ENCODE measurements at places on chromosomes 1 and 21.
A peak's percentile ranks its signal among the peaks of the same experiment; 100 is the strongest.

DNA sequence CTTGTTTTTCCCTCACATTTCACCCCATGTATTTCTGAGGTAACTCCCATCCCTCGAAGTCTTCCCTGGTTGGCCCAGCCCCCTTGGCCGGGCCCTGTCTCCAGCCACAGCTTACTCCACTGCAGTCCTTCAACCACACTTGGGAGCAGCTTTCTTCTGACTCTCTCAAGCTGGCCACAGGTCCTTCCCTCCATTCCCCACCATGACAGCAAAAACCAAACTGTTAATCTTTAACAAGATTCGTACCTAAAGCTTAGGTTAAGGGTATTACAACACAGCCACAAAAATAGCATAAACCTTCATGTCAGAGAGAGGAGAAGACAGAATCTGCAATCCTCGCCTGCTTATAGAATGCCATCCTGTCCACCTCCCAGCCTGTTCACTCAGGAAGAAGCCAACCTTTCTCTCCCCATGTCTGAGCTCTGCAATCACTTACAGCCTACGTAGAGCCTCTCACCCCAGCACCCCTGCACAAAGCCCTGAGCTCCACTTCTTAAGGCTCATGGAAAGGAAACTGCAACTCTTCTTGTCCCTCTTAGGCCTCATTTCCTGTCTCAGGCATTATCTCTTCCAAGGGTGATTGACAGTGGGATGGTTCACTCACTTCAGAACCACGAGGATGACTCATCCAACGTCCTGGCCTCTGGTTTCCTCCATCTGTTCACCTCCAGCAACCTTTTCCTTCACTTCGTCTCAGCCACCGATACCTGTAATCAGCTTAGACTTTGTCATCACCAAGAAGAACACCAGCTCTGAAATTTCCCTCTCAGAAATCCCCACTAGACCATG lies 72.8 kb downstream of the CD2 start:
- no peak for DNase-seq

DNA sequence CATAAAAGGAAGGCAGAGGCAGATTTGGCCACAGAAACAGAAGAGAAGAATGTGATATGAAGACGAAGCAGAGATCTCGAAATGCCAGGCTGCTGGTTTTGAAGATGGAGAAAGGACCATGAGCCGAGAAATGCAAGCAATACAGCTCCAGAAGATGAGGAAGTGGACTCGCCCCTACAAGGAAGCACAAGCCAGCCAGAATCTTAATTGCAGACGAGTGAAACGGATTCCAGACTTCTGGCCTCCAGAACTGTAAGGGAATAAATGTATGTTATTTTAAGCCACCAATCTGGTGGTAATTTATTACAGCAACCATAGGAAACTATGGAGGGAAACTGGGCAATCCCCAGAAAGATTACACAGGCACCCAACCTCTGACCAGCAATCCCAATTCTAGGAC lies 24.1 kb downstream of the TARBP1 start:
- no peak for DNase-seq

- DNase-seq, result no peak
Observed at GRCh38 chr1:22031214-22031962, 21.1 kb upstream of the CDC42 start.

DNA sequence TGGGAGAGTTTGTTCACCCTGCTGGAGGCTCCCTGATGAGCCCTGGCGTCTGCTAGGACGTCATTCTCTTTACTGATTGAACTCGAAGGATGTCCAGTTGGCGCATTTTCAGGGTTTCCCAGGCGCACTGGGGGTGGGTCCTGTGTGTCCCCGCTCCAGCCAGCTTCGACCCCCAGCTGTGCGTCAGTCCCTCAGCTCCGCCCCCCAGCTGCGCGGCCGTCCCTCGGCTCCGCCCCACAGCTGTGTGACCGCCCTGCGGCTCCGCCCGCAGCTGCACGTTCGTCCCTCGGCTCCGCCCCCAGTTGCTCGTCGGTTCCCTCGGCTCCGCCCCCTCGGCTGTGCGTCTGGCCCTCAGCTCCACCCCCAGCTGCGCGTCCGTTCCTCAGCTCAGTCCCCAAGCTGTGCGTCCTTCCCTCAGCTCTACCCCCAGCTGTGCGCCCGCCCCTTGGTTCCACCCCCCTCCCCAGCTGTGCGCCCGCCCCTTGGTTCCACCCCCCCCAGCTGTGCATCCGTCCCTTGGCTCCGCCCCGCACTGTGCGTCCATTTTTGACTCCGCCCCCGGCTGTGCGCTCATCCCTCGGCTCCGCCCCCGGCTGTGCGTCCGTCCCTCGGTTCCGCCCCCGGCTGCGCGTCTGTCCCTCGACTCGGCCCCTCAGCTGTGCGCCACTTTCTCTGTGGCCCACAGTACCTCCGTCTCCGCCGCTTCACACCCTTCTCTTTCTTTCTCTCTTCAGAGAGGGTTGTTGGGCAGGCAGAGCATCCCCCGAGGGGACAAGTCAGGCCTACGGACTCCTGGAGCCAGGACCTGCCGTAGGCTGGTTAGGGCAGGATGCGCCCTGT lies 61.3 kb downstream of the FAAP20 start:
- DNase-seq, result peak; percentile 89

DNA sequence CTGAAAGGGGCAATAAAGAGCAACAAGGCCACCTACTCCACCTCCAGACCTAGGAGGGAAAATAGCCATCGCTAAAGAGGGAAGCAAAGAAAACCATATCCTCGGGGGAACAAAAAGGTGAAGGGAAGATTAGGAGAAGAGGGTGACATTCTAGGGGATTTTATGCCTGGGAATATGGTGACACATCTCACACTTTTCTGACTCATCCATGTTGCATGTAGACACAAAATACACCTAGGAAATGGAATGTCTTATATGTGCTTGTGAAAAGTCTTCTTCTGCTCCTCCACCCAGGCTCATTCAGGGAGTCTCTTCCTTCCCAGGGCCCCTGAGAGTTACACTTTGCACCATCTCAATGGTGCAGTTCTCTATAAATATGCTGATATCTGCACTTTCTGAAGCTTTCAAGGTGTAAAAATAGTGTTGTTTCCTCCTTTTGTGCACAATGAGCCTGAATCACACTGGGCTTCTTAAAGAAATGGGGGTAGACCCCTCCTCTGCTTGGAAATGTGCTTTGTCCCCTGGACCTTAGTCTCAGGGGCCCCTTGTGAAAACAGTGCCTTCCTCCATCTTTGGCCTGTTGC lies 195.9 kb downstream of the CYYR1 start:
- no peak for DNase-seq

- DNase-seq, result no peak
Observed at GRCh38 chr1:24981631-24982005, 51.5 kb upstream of the RUNX3 start.

DNA sequence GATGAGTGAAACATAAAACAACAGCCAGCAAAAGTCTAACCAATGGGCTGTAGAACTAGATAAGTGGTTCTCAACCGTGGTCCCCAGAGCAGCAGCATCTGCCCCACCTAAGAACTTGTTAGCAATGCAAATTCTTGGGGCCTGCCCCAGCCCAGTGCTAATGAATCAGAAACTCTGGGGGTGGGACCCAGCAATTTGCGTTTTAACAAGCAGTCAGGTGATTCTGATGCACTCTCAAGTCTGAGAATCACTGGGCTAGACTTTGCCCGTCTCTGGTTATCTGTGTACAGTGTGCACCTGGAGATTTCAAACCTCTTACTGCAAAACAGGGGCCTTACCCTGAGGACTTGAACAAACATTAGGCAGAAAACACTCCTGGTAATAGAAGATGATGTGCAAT lies 66.5 kb downstream of the PLXNA2 start:
- no peak for DNase-seq

- DNase-seq, result no peak
Observed at GRCh38 chr1:115077984-115078330, 11.3 kb downstream of the TSPAN2 start.

- no peak for DNase-seq
Observed at GRCh38 chr1:108767115-108767514, 20.6 kb downstream of the STXBP3 start.

- DNase-seq, result no peak
Observed at GRCh38 chr1:113320972-113321680, 69.2 kb upstream of the MAGI3 start.

DNA sequence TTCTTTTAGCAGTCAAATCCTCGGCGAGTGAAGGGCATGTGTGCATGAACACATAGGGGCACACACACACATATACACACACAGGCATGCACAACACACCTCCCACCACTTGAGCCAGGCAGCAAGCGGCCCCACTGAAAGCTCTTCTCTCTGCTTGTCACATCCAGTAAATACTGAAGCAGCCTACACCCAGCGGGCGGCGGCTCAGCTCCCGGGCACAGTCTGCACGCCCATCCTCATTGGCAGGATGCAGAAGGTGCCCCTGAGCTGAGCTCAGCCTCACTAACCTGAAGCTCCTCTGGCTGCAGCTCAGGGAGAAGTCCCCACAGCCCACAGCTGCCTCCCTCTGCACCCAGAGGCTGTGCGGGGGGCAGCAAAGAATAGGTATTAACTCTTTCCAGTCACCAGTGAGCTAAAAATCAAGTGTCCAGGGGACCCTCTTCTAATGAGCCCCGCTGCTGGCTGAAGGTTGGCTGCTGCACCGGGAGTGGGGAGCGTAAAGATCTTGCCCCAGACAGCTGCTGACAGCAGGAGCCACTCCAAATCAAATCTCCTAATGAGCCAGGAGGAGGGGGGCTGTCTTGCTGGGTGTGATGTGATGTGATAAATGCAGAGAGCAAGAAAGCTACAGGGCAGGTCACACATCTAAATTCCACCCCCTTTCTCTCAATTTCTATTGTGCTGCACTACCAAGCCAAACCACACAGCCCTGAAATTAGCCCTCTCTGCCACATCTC lies 12.5 kb downstream of the RGS8 start:
- no peak for DNase-seq

GRCh38 chr1:31433396-31433930 lies 20.4 kb downstream of the SERINC2 start:
- DNase-seq, result no peak

DNA sequence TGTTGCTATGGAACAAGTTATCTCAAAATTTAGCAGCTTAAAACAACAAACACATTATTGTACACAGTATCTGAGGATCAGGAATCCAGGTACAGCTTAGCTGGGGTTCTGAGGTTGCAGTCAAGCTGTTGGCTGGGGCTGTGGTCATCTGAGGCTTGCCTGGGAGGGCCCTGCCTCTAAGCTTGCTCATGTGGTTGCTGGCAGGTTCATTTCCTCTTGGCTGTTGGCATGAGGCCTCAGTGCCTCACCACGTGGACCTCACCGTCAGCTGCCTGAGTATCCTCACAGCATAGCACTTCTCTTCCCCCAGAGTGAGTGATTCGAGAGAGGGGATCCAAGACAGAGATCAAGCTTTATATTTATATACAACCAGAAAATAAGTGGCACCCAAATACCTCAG lies 18.6 kb downstream of the NTPCR start:
- no peak for DNase-seq

DNA sequence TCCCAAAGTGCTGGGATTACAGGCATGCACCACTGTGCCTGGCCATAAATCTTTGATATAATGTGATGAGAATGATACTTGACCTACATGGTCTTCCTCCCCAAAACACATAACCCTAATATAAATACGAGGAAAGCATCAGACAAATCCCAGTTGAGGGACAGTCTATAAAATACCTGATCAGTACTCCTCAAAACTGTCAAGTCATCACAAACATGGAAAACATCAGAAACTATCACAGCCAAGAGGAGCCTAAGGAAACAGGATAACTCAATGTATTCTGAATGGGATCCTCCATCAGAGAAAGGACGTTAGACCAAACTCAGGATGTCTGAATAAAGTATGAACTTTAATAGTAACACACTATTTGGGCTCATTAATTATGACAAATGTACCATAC lies 172.4 kb downstream of the NTPCR start:
- no peak for DNase-seq

DNA sequence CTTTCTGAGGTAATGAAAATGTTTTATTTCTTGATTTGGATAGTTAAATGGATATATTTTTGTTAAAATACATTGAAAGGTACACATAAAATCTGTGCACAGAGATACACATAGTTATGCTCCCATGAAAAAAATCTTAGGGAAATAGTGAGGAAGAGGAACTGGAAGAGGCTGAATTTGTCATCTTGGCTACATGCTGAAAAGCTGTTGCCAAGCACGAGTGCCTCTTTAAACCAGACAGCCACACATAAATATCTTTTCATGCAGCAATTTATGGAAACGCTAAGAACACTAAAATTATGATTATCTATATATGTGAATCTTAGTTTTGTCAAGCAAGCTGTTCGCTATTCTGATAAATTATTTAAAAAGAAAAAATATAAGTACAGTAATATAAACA lies 12.8 kb upstream of the ADAR start:
- no peak for DNase-seq
